ENCODE measurements at places on chromosomes 1 and 21. TPM values are rescaled to one million over a fixed set of nuclear protein-coding genes. Genes with fewer than 3 reads are reported as not detected.
A peak's percentile ranks its signal among the peaks of the same experiment; 100 is the strongest.

Gene RAD54L
- polyA plus RNA-seq, result 4.4 TPM

DNA sequence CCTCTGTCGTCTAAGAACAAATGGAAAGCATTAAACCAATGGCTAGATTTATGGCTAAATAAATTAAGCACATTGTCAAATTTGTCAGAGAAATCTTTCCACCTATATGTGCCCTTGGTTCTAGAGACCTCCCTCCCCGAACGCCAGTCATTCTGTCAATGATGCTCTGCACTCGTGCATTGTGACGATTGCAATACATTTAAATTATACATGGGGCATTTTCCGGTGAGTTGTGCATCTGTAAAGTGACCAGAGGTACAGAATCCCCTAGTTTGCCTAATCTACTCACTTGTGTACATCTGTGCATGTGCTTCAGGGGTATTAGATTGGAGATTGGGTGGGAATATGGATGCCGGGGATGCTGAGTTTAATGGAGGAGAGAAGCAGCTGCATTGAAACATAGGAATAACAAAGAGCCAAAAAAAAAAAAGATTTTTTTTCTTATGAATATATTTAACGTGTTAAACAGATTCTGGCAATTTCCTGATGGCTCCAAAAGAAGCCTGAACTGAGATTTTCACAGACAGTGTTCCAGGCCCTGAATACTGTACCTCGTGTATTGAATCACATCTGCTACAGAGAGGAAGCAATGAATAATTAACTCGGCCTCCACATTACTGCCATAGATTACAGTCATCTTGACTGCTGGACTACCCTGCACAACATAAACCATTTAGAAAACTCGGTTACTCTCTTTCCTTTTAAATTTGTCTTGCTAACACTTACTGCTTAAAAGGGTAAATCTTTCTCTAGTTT, 149.0 kb upstream of the C1orf87 start:
- no peak for DNase-seq

- peak; percentile 50 for DNase-seq
Observed at GRCh38 chr1:203630697-203631096, 4.1 kb downstream of the ATP2B4 start.

DNA sequence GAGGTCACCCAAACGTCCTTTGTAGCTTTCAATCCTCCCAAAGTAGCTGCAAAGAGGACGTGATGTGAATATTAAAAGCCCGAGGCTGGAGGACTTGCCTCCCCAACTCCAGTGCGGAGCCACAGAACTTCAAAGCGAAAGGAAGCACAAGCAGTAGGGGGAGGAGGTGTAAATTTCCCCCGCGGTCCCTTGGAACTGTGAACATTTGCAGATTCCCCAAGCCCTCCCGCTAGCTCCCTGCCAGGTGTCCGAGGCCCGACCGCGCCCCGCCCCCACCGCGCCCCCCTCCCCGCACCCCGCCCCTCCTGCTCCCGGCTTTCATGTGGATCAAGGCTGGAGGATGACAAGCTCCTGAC, 41.5 kb upstream of the HAO2 start:
- DNase-seq, result no peak

DNA sequence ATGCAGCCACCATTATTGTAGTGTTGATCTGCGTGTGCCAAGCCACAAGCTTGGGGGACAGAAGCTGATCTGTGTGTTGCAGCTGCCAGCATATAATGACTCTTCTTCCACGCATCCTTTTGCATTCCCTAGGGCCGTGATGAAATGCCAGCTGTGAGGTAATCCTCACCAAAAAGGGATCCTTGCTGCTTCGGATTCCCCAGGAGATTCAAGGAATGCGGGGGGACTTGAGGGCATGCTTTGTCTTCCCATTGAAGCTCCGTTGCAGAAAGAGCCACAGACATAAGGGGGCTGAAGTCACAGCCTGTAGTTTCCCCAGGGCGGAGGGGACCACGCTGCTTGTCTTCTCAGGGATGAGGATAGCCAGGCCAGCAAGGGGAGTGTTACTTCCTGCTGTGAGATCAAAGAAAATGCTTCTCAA, 281.6 kb upstream of the FMN2 start:
- peak; percentile 28 for DNase-seq

- no peak for DNase-seq
Observed at GRCh38 chr1:97632075-97632474, 288.8 kb downstream of the DPYD start.

GRCh38 chr1:84436876-84437655, 38.8 kb downstream of the DNASE2B start:
- no peak for DNase-seq

GRCh38 chr1:115325874-115326273, 12.2 kb downstream of the NGF start:
- DNase-seq, result no peak

- DNase-seq, result no peak
Observed at GRCh38 chr1:232596666-232597303, 33.1 kb downstream of the SIPA1L2 start.

Gene SERPINC1
- polyA plus RNA-seq, result not detected

Gene CEPT1
- polyA plus RNA-seq, result 28.7 TPM

DNA sequence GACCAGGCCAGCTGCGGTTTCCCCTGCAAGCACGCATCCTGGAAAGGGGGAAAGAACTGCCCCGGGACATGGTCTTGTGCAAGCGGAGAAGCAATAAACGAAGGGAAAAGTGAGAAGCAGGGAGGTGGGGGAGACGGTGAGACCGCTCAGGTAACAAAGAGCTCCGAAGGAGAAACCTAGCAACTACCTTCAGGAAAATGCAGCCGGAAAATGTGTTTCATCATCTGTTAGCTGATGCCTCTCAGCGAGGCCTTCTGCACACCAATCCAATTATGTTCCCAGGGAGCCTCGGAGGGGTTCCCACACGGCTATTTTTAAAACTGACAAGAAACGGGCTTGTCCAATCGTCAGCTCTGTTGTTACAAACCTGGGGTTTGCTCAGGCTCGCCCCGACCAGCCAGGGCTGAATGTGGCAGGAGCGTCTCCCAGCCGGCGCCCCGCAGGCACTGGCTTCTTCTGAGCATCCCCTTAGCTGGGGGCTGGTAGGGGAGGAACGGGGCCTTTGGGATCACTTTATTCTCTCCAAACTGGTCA, 3.4 kb downstream of the RIPK4 start:
- no peak for DNase-seq

GRCh38 chr1:247173431-247173830, 1.6 kb upstream of the ZNF124 start:
- no peak for DNase-seq
